ENCODE measurements at places on chromosomes 2 and 18. TPM values are rescaled to one million over a fixed set of nuclear protein-coding genes. Genes with fewer than 3 reads are reported as not detected.

Gene SMYD1
- not detected for total RNA-seq

- no peaks in the 10 kb centered on the region for H3K27me3 ChIP-seq
- peaks cover 10% of the 10 kb centered on the region for H3K4me1 ChIP-seq
- DNase-seq = no peak
These were observed 481.2 kb downstream of the NUP35 start for GRCh38 chr2:183605440-183605839.

Gene TEX44
- not detected for total RNA-seq

GRCh38 chr2:240579071-240579762 lies 7.3 kb upstream of the CAPN10 start:
- H3K27me3 ChIP-seq = no peaks in the 10 kb centered on the region
- peaks cover 43% of the 10 kb centered on the region for H3K36me3 ChIP-seq
- no peak for DNase-seq
- H3K27ac ChIP-seq = peak overlapping the region; percentile 34

Gene KIAA2012
- total RNA-seq = not detected

DNA sequence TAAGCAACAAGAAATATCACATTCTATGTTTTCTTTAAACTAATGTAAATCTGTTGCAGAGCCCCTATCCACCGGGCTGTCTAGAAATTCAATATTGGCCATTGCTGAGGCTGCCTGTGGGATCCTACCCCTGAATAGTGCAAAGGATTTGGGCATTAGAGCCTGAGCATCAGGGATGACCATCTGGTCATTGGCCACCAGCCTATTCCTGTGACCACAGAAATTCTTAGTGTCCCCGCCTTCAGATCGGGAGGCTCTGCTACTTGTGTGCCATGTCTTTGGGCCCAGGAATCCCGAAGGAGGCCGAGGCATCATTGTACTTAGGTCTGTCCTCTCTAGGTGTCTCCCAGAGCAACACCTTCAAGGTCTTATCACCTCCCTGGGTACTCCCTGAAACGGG lies 73.8 kb downstream of the HRH4 start:
- H3K36me3 ChIP-seq = no peaks in the 10 kb centered on the region
- H3K27me3 ChIP-seq = no peaks in the 10 kb centered on the region
- DNase-seq = no peak
- no peaks in the 10 kb centered on the region for H3K4me1 ChIP-seq

GRCh38 chr18:80041424-80041823 lies 7.2 kb downstream of the RBFA start:
- no peaks in the 10 kb centered on the region for H3K27me3 ChIP-seq
- H3K36me3 ChIP-seq = no peaks in the 10 kb centered on the region
- DNase-seq = no peak

Gene SCN2A
- total RNA-seq = 0.54 TPM

DNA sequence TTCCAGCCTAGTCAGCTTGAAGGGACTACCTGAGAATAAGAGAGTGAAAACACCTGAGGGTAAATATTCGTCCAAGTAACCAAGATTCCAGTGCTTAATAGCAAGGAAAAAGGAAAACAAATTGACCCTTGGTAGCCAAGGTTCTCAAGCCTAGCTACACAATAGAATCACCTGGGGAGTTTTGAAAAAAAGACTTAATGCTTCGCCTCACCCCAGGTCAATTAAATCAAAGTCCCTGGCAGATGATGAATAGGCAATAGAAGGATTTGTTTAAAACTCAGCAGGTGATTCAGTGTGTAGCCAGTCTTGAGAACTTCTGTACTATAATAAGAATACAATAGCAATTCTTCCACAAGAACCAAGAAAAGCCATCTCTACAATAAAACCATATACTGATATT lies 500.2 kb downstream of the XIRP2 start:
- H3K27me3 ChIP-seq = no peaks in the 10 kb centered on the region
- no peaks in the 10 kb centered on the region for H3K36me3 ChIP-seq
- no peak overlapping the region for H3K4me3 ChIP-seq
- no peaks in the 10 kb centered on the region for H3K4me1 ChIP-seq

Gene LYPD6B
- 2.0 TPM for total RNA-seq

Gene FIGLA
- total RNA-seq = not detected

DNA sequence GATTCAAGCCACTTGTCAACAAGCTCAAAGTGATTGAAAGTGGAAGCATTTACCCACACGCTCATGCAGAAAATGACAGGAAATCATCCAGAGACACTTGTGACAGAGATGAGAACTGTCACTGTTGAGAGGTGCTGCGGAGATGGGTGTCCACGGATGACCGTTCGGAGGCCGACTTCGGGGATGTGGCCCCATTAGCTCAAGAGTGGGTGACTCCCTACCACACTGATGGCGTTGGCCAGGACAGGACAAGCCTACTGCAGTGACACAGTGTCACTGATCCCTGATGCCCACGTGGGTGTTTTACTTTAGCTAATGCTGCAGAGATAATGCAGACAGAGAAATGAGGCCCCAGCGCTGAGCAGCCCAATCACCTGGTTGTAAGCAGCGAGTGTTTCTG lies 81.5 kb upstream of the YWHAQ start:
- DNase-seq = no peak
- H3K4me3 ChIP-seq = no peak overlapping the region
- H3K27ac ChIP-seq = no peak overlapping the region
- H3K27me3 ChIP-seq = no peaks in the 10 kb centered on the region

DNA sequence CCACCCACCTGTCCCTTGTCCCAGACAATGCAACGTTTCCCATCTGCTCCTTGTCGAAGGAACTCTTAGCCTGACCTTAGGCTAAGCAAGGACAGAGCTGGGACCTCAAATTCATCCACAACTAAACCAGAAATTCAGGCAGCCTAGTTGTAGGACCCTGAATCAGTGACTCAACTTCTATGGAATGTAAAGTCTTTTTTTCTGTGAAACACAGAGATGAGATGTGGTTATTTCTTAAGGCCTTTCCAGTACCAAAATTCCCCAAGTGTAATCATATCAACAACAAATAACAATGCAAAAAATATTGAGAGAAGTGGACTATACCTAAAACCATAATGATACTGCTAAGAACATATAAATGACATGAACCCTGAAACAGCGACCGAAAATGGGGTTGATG lies 46.7 kb downstream of the EN1 start:
- H3K4me3 ChIP-seq = no peak overlapping the region
- no peaks in the 10 kb centered on the region for H3K27me3 ChIP-seq
- no peak overlapping the region for H3K27ac ChIP-seq

DNA sequence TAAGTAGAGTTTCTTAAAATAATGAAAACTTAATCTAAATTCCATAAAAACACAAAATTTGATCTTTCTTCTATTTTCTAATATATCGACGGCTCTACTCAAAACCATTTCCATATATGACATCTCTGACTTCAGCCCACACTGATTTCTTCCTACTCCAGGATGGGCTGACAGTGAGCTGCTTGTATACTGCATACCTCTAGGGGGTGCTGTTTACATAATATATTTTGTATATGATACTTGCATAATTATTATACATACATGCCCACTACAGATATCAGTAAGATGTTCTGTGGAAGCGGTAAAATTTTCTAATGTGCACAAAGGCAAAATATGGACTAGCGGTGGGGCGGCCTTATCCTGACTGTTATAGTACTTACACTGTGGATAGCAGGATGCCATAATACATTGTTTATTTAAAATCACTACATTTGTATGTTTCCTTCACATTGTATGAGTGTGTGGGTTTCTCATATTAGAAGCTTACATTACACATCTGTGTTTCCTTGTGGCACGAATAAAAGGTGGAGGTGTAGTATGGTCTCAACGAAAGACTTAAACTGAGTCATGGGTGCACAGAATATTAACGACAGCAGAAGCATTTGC lies 66.1 kb upstream of the NXPH2 start:
- no peak overlapping the region for H3K27ac ChIP-seq
- DNase-seq = no peak
- H3K4me1 ChIP-seq = no peaks in the 10 kb centered on the region
- H3K4me3 ChIP-seq = no peak overlapping the region
- no peaks in the 10 kb centered on the region for H3K27me3 ChIP-seq

DNA sequence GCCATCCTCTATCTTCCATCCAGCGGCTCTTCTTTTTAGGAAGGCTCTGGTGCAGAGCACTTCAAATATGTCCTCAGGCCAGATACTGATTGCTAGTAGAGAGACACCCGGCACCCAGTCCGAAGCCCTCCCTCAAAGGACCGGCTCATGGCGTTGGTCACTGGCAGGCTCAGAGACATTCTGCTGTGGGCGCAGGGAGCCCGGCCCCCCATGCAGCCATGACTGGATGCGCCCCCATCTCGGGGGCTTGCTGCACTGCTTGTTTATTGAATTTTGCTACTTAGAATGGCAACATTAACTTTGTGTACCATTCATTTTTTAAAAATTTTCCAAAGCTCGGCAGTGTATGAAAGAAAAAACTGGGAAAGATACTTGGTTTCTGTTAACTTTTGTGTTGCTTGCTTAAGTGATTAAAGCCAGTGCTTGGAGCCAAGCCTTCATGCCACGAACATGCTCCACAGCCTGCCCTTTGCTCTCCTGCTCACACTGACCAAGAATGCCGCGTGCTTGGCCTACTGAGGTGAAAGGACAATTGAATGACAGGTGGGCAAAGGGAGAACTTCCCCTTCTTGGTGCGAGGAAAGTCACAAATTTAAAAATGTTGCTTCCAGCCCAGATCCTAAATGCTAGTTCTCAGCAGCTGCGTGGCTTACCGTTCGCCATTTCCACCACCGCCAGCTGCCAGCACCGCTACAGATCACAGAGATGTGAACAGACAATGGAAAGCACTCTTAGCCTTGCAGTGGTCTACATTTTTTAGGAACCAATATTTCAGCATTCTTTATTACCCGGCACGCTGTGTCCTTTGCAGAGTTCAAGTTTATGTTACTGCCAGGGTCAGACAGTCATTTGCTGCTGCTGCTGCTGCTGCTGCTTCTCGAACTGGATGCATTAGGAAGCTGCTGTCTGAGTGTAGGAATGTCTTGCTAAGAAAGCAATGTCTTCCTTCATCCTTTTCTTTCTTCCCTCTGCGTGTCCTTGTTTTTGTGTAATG lies 76.7 kb downstream of the FAM210A start:
- H3K27me3 ChIP-seq = no peaks in the 10 kb centered on the region
- H3K4me1 ChIP-seq = no peaks in the 10 kb centered on the region
- DNase-seq = no peak

Gene VIL1
- 704 TPM for total RNA-seq

Gene IHH
- total RNA-seq = 60.1 TPM

DNA sequence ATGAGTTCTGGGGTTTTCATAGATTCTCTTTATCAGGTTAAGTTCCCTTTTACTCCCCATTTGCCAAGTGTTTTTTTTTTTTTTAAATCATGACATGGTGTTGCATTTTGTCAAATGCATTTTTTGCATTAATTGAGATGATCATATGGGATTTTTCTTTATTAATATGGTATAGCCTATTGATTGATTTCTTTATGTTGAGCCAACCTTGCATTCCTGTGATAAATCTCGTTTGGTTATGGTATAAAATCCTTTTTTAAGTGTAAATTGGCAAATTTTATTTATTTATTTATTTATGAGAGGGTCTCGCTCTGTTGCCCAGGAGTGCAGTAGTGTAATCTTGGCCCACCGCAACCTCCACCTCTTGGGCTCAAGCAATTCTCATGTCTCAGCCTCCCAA lies 81.5 kb upstream of the ACVR1 start:
- H3K27me3 ChIP-seq = no peaks in the 10 kb centered on the region
- no peaks in the 10 kb centered on the region for H3K36me3 ChIP-seq
- H3K4me1 ChIP-seq = no peaks in the 10 kb centered on the region
- no peak for DNase-seq
- no peak overlapping the region for H3K4me3 ChIP-seq

- H3K4me1 ChIP-seq = no peaks in the 10 kb centered on the region
- DNase-seq = no peak
- H3K36me3 ChIP-seq = no peaks in the 10 kb centered on the region
- H3K27me3 ChIP-seq = no peaks in the 10 kb centered on the region
These were observed 180.9 kb downstream of the ZBTB7C start for GRCh38 chr18:48228301-48228715.

GRCh38 chr2:62338111-62338510 lies 142.2 kb downstream of the B3GNT2 start:
- H3K27ac ChIP-seq = no peak overlapping the region
- no peaks in the 10 kb centered on the region for H3K4me1 ChIP-seq
- no peak overlapping the region for H3K4me3 ChIP-seq
- H3K27me3 ChIP-seq = no peaks in the 10 kb centered on the region
- no peak for DNase-seq

DNA sequence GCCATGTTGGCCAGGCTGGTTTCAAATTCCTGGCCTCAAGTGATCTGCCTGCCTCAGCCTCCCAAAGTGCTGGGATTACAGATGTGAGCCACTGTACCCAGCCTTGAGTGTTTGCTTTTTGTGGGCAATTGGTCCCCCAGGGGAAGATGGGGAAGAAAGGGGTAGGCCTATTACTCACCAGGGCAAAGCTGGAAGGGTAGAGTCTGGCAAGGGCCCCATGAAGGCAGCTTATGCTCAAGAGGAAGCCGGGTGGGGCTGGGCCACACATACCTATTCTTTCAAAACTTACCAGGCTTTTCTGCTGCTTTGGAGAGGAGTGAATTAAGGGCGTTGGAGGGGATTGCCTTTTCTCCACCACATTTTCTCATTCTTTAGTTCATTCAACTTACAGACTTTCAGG lies 24.5 kb upstream of the CD28 start:
- no peak overlapping the region for H3K4me3 ChIP-seq
- peak overlapping the region; percentile 62 for H3K27ac ChIP-seq
- no peaks in the 10 kb centered on the region for H3K27me3 ChIP-seq
- DNase-seq = no peak

Gene LIPG
- total RNA-seq = 19.3 TPM

GRCh38 chr2:240401308-240401707 lies 34.2 kb upstream of the GPC1 start:
- no peaks in the 10 kb centered on the region for H3K36me3 ChIP-seq
- no peaks in the 10 kb centered on the region for H3K27me3 ChIP-seq
- no peaks in the 10 kb centered on the region for H3K4me1 ChIP-seq
- H3K4me3 ChIP-seq = no peak overlapping the region
- peak; percentile 20 for DNase-seq

Gene PTPRN
- total RNA-seq = 4.9 TPM

Gene NYAP2
- total RNA-seq = not detected

DNA sequence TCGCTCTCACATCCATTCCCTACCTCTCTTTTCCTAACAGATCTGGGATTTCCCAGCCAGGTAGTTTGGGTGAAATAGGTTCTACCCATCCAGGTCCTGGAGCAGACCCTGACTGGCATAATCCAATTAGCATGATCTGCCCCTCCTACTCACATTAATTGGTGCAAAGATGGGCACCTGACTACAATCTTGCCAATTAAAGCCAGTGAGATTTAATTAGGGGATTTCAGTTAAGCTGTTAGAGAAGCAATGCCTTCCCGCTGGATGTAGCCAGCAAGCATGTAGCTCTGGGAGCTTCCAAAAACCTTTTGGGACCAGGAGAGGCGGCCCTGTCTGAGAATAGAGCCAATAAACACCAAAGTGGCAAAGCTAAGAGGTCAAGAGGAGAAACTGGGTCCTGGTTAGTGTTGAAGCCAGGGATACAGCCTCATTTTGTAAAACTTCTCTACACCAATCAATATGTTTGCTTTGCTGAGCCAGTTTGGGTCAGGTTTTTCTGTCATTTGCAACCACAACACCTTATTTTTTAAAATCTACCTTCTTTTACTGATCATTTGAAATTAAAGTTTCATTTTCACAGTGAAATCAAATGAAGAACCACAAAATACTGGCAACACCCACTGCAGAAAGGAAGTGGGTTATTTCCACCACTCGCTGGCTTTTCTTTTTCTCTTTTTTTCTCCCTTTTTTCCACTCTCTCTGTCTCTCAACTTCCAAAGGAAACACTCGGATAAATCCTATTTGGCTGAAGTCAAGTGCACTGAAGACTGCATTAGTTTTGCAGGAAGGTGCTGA lies 3.2 kb upstream of the TTC39C start:
- H3K36me3 ChIP-seq = no peaks in the 10 kb centered on the region
- DNase-seq = no peak
- no peaks in the 10 kb centered on the region for H3K4me1 ChIP-seq
- no peak overlapping the region for H3K4me3 ChIP-seq
- H3K27me3 ChIP-seq = no peaks in the 10 kb centered on the region

Measured in Peyer's patch (tissue), 4 donors.